ENCODE measurements at places on chromosomes 1 and 21.

GRCh38 chr1:70495370-70495769 is 84.3 kb downstream of the CTH start:
- DNase-seq: no peak

GRCh38 chr1:21700094-21700493 is 30.9 kb upstream of the RAP1GAP start:
- DNase-seq: no peak

GRCh38 chr1:227006226-227006796 is 66.2 kb downstream of the COQ8A start:
- DNase-seq: no peak

GRCh38 chr21:37800456-37801061 is 115.7 kb downstream of the KCNJ6 start:
- DNase-seq: no peak

DNA sequence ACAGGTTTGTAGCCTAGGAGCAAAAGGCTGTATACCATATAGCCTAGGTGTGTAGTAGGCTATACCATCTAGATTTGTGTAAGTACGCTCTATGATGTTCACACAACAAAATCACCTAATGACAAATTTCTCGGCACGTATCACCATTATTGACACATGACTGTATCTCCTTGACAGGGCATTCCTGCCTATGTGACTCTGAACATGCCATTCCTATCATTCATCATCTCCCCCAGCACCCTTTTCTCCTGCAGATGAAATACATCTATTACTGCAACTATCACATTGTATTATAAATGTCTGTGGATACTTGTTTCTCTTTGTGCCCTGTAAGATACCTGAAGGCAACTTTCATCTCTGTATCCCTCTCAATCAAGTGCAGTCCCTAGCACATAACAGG is 29.9 kb downstream of the TP53BP2 start:
- no peak for DNase-seq

Measured in NCI-H1105 (cell line).